ENCODE measurements at places on chromosomes 5 and 9.

- no peaks in the 10 kb centered on the region for H3K4me1 ChIP-seq
- no peak for DNase-seq
- H3K36me3 ChIP-seq = no peaks in the 10 kb centered on the region
- H3K27ac ChIP-seq = no peak overlapping the region
- peaks cover 4% of the 10 kb centered on the region for H3K27me3 ChIP-seq
Measured at GRCh38 chr9:73919712-73920111, 577.4 kb upstream of the RORB start.

- no peak for DNase-seq
- H3K4me3 ChIP-seq = no peak overlapping the region
- H3K4me1 ChIP-seq = no peaks in the 10 kb centered on the region
- H3K27ac ChIP-seq = no peak overlapping the region
- no peaks in the 10 kb centered on the region for H3K36me3 ChIP-seq
Measured at GRCh38 chr9:134964271-134965055, 46.8 kb upstream of the FCN1 start.

DNA sequence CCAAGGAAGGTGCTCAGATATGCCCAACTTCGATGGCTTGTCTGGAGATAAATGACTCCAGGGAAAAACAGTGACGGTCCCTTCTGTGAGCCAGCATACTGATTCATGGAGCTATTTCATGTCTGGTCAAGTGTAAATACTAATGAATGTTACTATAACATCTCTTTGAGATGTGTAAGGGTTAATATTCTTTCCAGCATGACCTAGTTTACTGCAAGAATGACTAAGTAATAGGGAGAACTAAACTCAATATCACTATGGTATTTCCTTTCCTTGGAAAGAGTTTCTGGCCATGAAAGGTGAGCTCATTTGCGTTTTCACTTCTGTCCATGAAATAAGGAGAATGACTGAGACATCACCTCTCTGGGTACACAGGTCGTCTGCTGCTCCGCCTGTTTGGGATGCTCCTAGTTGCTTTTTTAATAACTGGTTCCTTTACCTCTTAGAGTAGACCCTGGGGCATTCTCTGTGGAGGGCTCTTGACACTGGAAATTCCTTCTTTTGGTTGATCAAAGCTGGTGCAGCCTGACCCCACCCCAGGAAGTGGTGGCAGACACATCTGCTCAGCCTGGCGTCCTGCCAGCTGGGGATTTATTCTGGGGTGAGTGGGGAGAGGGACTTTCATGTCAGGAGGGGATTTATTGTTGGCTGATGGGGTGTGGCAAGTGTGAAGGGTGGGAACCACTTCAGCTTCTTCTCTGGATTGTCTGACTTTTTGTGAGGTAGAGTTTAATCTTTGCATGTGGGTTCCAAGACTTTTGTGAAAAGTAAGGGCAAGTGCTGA, 250.0 kb upstream of the MPDZ start:
- H3K27ac ChIP-seq = no peak overlapping the region
- no peak overlapping the region for H3K4me3 ChIP-seq
- H3K36me3 ChIP-seq = no peaks in the 10 kb centered on the region
- DNase-seq = no peak
- no peaks in the 10 kb centered on the region for H3K27me3 ChIP-seq

- H3K27me3 ChIP-seq = no peaks in the 10 kb centered on the region
- H3K4me3 ChIP-seq = no peak overlapping the region
- no peaks in the 10 kb centered on the region for H3K36me3 ChIP-seq
- H3K4me1 ChIP-seq = no peaks in the 10 kb centered on the region
Measured at GRCh38 chr5:156036640-156037039, 290.3 kb upstream of the SGCD start.

DNA sequence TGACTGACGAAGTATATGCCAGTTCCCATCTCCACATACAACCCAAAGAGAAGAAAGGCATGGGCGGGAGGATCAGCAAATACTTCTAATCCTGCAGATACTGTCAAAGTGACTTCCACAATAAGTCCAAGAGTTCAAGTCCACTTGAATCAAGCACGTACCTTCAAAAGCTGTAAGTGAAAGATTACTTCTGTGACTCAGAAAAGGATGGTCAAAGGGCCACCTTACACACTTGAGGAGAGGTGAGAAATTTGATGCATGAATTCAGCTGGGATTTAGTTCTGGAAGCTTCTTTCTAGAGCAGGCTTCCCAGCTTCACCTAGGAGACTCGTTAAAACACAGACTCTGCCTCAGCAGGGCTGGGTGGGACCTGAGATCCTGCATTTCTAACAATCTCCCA, 357.5 kb downstream of the GLIS3 start:
- DNase-seq = no peak
- peaks cover 15% of the 10 kb centered on the region for H3K4me1 ChIP-seq
- H3K4me3 ChIP-seq = no peak overlapping the region
- no peaks in the 10 kb centered on the region for H3K27me3 ChIP-seq
- no peaks in the 10 kb centered on the region for H3K36me3 ChIP-seq

- no peak overlapping the region for H3K27ac ChIP-seq
- no peaks in the 10 kb centered on the region for H3K4me1 ChIP-seq
Measured at GRCh38 chr5:157471709-157472108, 11.7 kb downstream of the NIPAL4 start.

DNA sequence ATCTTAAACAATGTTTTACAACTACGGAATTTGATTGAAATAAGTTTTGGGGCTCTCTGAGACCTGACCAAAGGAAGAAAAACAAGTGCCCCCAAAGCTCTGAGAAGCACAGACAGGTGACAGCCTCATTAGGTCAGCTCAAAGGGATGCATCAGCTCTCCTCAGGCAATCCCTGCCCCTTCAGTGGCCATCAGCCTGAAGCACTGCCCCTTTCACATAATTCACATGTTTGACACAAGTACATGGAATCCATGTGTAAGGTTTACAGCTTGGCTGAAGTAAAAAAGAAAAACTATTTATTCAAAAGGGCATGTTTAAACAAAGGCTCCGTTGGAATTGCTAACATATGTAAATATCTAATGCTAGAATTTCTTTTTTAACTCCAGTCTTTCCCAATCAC, 56.3 kb downstream of the TSSK1B start:
- H3K4me3 ChIP-seq = no peak overlapping the region
- H3K4me1 ChIP-seq = peaks cover 3% of the 10 kb centered on the region
- DNase-seq = no peak
- H3K36me3 ChIP-seq = no peaks in the 10 kb centered on the region
- H3K27ac ChIP-seq = no peak overlapping the region

GRCh38 chr5:113050721-113051382, 74.3 kb downstream of the DCP2 start:
- no peaks in the 10 kb centered on the region for H3K36me3 ChIP-seq
- H3K27ac ChIP-seq = no peak overlapping the region
- no peaks in the 10 kb centered on the region for H3K27me3 ChIP-seq
- no peak overlapping the region for H3K4me3 ChIP-seq

GRCh38 chr9:135960411-135961276, 529 bp downstream of the UBAC1 start:
- H3K27me3 ChIP-seq = no peaks in the 10 kb centered on the region
- DNase-seq = peak; percentile 43
- H3K27ac ChIP-seq = peak overlapping the region; percentile 20
- H3K4me1 ChIP-seq = peaks cover 30% of the 10 kb centered on the region

DNA sequence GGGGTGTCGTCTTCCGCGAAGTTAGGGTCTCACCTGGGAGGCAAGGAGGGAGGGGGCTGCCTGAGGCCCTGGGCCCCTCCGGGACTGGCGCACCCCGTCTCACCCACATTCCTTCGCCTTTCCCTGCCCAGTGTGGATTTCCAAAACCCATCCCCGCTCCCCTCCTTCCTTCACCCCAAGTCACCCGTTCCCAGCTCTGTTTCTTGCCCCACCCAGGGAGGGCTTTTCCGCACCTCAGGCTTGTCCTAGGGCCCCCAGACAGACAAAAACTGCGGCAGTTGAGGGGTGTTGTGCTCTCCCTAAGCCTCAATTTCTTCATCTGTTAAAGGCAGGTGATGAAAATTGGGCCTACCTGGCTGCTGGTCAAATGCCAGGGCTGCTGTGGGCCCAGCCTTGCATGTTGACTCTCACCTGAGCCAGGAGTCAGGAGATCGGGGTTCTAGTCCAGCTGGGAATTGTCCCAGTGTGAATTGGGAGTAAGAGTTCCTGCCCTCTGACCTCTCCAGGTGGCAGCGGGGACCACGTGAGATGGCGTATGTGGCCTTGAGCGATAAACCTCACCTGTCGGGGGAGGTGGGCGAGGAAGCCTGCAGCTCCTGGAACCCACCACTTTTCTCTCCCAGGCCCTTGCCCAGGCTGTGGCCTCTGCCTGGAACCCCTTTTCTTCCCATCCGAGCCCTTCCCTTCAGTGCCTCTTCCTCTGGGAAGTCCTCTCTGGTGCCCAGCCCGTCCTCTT, 143.4 kb upstream of the IER5L start:
- H3K4me3 ChIP-seq = no peak overlapping the region
- no peaks in the 10 kb centered on the region for H3K36me3 ChIP-seq
- H3K27me3 ChIP-seq = no peaks in the 10 kb centered on the region
- no peak for DNase-seq

DNA sequence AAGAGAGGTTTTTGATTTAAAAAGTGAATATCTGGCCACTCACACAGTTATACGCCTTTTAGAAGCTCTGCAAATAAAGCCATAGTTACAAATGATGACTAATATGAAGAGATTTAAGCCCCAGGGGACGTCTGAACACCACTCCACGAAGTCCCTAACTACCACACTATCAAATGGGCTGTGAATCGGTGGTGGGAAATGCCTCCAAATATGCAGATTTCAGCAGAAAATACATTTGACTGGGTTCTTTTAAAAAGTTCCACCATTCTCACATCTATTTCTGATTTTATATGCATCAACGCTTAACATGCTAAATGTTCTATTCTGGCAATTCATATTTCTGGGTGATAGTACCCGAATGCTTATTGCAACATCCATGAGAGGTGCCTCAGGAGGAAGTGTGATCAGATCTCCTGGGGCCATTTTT, 22.5 kb downstream of the TICAM2 start:
- no peaks in the 10 kb centered on the region for H3K27me3 ChIP-seq
- no peaks in the 10 kb centered on the region for H3K36me3 ChIP-seq
- DNase-seq = no peak
- H3K4me1 ChIP-seq = no peaks in the 10 kb centered on the region

GRCh38 chr9:81724242-81724889, 35.0 kb upstream of the TLE1 start:
- H3K4me3 ChIP-seq = no peak overlapping the region
- no peaks in the 10 kb centered on the region for H3K36me3 ChIP-seq
- H3K27ac ChIP-seq = peak overlapping the region; percentile 21
- H3K4me1 ChIP-seq = peaks cover 13% of the 10 kb centered on the region
- no peaks in the 10 kb centered on the region for H3K27me3 ChIP-seq

DNA sequence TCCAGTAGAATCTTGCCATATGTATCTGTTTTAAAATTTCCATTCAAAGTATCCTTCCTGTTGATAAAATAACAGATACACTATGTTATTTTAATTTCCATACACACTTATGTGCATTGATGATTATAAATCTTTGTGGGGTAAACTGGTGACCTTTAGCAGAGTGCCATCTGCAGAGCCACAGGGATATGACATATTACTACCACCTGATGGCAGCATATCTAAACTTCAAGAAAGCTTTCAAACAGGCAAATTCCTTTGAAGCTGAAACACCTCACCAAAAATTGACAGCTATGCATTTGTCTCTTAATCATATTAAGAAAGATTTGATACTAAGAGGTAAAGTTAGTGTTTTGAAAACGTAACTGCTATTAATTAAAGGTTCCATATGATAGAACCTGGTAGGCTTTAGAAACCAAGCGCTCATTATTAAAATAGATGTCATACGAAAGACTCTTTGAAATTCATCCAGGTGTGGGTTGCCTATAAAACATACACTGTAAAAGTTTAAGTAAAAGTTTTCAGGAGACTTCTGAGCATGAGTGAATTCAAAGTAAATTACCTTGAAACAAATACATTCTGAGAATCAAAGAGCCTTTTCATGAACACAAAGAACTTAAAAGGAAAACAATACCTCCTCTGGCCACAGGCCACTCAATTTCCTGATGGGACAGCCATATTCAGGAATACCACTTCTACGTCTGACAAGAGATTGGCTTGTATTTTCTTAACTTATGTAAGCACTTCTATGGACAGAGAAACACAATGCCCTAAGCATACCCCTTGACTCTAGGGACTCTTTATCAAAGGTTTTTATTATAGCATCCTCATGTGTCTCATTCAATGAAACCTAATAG, 93.3 kb downstream of the KIAA0825 start:
- no peak overlapping the region for H3K4me3 ChIP-seq
- no peak overlapping the region for H3K27ac ChIP-seq
- H3K4me1 ChIP-seq = peaks cover 8% of the 10 kb centered on the region
- no peak for DNase-seq

GRCh38 chr5:159453209-159453608, 122.9 kb upstream of the IL12B start:
- no peaks in the 10 kb centered on the region for H3K4me1 ChIP-seq

- no peak overlapping the region for H3K27ac ChIP-seq
- H3K36me3 ChIP-seq = no peaks in the 10 kb centered on the region
- no peaks in the 10 kb centered on the region for H3K27me3 ChIP-seq
Measured at GRCh38 chr5:162473041-162473714, 405.6 kb downstream of the GABRG2 start.

GRCh38 chr9:120877276-120878034, 467 bp upstream of the PHF19 start:
- H3K4me3 ChIP-seq = no peak overlapping the region
- peaks cover 19% of the 10 kb centered on the region for H3K4me1 ChIP-seq
- peak overlapping the region; percentile 15 for H3K27ac ChIP-seq

DNA sequence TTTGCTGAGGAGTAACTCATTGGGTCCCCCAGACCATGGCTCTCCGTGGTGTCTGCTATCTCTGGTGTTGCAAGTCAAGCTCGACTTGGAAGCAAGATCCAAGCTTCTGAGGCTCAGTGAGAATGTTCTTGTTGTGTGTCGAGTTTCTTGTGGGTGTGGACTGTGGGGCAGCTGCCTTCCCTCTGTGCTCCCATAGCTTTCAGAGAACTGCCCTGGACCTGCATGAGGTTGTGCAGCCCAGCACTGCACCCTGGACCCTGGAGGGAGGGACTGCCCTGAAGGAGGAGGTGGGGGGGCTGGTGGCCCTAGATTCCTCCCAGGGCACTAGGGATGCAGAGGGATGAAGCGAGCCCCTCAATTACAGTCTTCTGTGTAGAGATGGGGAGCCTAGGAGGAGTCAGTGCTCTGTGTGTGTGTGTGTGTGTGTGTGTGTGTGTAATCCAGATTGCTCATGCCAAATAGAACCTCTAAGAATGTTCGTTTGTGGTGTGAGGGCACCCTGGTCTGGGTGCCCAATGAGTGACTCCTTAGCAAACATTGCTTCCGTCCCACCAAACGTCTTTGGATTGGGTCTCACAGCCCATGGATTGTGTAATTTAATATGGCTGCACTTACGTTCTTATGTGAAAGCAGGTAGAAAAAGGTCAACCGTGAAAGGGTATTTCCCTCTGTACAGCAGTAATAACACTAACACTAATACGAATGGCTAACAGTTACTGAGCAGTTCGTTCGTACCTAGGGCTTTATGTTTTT, 143.3 kb upstream of the LMX1B start:
- no peak overlapping the region for H3K4me3 ChIP-seq
- H3K36me3 ChIP-seq = no peaks in the 10 kb centered on the region
- no peak overlapping the region for H3K27ac ChIP-seq
- H3K27me3 ChIP-seq = no peaks in the 10 kb centered on the region

- H3K27me3 ChIP-seq = no peaks in the 10 kb centered on the region
- peaks cover 17% of the 10 kb centered on the region for H3K4me1 ChIP-seq
- no peak for DNase-seq
- no peaks in the 10 kb centered on the region for H3K36me3 ChIP-seq
- no peak overlapping the region for H3K27ac ChIP-seq
Measured at GRCh38 chr5:148683651-148684050, 29.3 kb upstream of the HTR4 start.
